GM18507 (cell line): ENCODE measurements at places on chromosomes 2 and 18.

DNA sequence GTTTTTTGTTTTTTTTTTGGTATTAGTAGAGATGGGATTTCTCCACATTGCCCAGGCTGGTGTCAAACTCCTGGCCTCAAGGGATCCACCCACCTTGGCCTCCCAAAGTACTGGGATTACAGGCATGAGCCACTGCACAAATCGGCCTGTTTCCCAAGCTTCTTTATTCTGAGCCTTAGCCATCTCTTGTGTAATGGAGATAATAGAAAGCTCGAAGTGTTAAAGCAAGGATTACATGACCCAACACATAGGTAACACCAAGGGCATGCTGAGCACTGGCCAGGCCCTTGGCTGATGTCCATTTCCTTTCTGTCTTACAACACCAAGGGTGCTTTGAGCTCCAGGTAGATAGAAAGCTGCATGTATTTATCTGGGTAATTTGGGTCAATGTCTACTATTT is 187.8 kb upstream of the MEX3C start:
- DNase-seq, result no peak

DNA sequence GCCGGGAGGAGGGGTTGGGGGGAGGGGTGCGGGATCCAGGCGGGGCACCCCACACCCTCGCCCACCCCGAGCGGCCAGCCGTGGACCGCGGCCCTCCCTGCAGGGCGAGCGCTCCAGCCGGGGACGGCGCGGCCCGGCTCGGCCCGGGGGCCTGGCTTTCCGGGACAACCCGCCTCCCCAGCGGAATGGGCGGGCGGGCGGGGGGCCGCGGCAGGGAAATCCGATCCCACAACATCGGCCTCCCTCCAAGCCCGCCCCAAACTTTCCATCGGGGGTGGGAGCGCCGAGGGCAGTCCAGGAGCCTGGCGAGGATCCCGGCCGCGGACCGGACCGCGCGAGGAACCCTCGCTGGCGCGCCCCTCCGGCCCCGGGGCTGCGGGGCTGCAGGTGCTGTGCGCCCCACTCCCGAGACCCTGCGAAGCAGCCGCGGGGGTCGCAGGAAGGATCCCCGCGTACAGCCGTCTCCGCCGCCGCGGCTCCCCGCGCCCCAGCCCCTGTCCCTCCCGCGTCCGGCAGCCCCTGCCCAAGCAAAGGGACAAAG is 529 bp downstream of the SEMA4C start:
- DNase-seq, result no peak

DNA sequence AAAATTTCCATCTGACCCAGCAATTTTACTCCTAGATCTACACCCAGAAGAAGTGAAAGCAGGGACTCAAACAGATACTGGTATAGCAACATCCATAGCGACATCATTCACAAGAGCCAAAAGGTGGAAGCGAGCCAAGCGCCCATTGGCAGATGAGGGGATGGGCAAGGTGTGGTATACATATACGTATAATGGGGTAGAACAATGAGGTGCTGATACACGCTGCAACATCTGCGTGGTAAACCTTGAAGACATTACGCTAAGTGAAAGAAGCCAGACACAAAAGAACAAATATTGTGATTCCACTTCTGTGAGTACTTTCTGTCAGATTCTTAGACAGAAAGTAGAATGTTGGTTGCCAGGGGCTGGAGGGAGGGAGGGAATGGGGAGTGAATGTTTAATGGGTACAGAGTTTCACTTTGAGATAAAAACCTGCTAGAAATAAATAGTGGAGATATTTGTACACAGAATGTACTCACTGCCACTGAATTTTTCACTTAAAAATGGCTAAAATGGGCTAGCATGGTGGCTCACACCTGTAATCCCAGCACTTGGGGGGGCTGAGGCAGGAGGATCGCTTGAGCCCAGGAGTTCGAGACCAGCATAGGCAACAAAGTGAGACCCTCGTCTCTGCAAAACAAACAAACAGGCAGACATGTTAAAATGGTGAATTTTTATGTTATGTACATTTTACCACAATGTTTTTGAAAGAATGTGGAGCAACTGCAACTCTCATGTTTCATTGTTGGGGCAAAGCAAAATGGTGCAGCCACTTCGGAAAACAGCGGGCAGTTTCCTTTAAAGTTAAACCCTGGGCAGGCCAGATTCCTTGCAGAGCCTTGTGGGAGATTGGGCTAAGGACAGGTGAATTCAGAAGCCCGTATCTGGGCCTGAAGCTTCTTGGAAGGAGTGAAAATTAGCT is 103.4 kb upstream of the MYCN start:
- DNase-seq, result no peak

GRCh38 chr18:58139459-58140386 is 95.7 kb downstream of the NEDD4L start:
- DNase-seq, result no peak
